Astrocyte (in vitro differentiated cells and primary cell): ENCODE measurements at places on chromosomes 1 and 21.
A peak's percentile ranks its signal among the peaks of the same experiment; 100 is the strongest.

- H3K27ac ChIP-seq: no peak overlapping the region
- DNase-seq: no peak
- H3K4me1 ChIP-seq: no peaks in the 10 kb centered on the region
- H3K27me3 ChIP-seq: no peaks in the 10 kb centered on the region
These were observed 41.5 kb downstream of the MORN1 start for GRCh38 chr1:2349806-2350205.

- H3K27ac ChIP-seq: no peak overlapping the region
- DNase-seq: no peak
- H3K36me3 ChIP-seq: peaks cover 4% of the 10 kb centered on the region
- no peaks in the 10 kb centered on the region for H3K4me1 ChIP-seq
These were observed 52.9 kb upstream of the KDM4A start for GRCh38 chr1:43597028-43597427.

- no peaks in the 10 kb centered on the region for H3K27me3 ChIP-seq
- H3K27ac ChIP-seq: no peak overlapping the region
- no peaks in the 10 kb centered on the region for H3K36me3 ChIP-seq
- no peaks in the 10 kb centered on the region for H3K4me1 ChIP-seq
- H3K4me3 ChIP-seq: no peak overlapping the region
- no peak for DNase-seq
These were observed 1809.6 kb downstream of the BRINP3 start for GRCh38 chr1:188668083-188668482.

- no peaks in the 10 kb centered on the region for H3K4me1 ChIP-seq
- H3K4me3 ChIP-seq: no peak overlapping the region
- no peaks in the 10 kb centered on the region for H3K36me3 ChIP-seq
- no peak for DNase-seq
These were observed 67.4 kb upstream of the CTTNBP2NL start for GRCh38 chr1:112328600-112328999.

DNA sequence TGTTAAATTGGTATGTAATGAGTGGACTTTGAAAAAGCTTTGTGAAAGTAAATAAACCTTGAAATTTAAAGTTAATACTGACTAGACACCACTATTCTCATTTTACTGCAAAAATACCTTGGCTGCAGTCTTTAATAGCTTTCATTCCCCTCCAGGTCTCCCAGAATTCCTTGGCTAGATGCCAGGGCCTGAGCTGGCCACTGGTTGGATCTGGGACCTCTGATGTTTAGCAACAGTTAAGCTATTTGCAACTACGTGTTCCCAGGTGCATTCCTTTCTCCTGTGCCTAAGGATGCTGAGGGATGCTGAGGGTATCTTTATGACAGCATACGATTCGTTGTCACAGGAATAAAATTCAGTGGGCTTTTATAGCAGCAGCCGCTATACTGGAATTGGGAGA, 938.7 kb downstream of the TTLL7 start:
- no peak overlapping the region for H3K4me3 ChIP-seq
- DNase-seq: no peak
- H3K4me1 ChIP-seq: no peaks in the 10 kb centered on the region

- no peak overlapping the region for H3K4me3 ChIP-seq
- peaks cover 19% of the 10 kb centered on the region for H3K4me1 ChIP-seq
- DNase-seq: no peak
- H3K36me3 ChIP-seq: no peaks in the 10 kb centered on the region
These were observed 153.4 kb downstream of the PBX1 start for GRCh38 chr1:164712131-164713036.

GRCh38 chr21:32717851-32718316, 9.9 kb downstream of the SYNJ1 start:
- H3K27ac ChIP-seq: no peak overlapping the region
- H3K4me3 ChIP-seq: no peak overlapping the region
- peaks cover 3% of the 10 kb centered on the region for H3K36me3 ChIP-seq
- H3K27me3 ChIP-seq: no peaks in the 10 kb centered on the region

- no peaks in the 10 kb centered on the region for H3K27me3 ChIP-seq
- H3K27ac ChIP-seq: peak overlapping the region; percentile 53
- H3K36me3 ChIP-seq: no peaks in the 10 kb centered on the region
- peaks cover 44% of the 10 kb centered on the region for H3K4me1 ChIP-seq
These were observed 10.0 kb upstream of the FAAP20 start for GRCh38 chr1:2204415-2205190.

DNA sequence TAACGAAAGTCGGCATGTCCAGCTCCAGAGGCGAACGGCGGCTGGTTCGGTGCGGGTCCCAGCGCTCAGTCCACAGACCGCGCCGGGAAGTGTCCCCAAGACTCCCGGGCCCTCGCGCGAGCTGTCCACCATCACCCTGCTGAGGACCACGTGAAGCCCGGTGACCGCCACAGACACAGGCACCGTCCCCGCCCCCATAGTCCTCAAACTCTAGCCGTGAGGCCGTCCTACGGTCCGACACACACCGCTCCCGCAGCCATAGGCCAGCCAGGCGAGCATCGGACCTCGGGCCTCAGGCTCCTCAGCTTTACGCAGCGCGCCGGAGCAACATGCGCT, 535 bp downstream of the SETD4 start:
- peak overlapping the region; percentile 79 for H3K27ac ChIP-seq
- peaks cover 3% of the 10 kb centered on the region for H3K4me1 ChIP-seq
- H3K27me3 ChIP-seq: no peaks in the 10 kb centered on the region
- H3K36me3 ChIP-seq: peaks cover 25% of the 10 kb centered on the region

DNA sequence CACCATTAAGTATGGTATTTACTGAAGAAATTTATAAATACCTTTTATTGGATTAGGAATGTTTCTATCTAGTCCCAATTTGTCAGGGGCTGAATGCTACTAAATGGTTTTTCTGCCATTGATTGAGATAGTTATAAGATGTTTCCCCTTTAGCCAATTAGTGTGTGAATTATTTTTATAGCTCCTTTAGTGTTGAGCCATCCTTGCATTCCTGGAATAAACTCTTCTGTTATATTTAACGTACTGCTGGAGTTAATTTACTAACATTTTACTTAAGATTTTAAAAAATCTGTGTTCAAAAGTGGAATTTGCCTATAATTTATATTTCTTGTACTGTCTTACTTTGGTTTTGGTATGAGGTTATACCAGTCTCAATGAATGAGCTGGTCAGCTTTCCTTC, 25.4 kb upstream of the LRRC3 start:
- no peak overlapping the region for H3K4me3 ChIP-seq
- H3K27me3 ChIP-seq: no peaks in the 10 kb centered on the region
- DNase-seq: no peak
- no peak overlapping the region for H3K27ac ChIP-seq
- H3K4me1 ChIP-seq: no peaks in the 10 kb centered on the region

DNA sequence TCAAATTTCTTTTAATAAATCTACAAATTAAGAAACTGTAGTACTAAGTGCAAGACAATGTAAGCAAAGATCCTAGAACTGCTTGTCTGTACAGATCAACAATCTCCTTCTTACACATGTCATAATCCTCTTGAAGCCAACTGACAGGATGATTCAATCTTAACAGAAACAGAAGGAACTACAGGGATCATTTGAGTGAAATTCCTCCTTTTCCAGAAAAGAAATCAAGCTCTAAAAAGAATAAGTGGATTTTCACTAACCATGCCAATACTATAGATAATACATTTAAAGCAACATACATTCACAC, 53.2 kb downstream of the RAB3GAP2 start:
- no peaks in the 10 kb centered on the region for H3K4me1 ChIP-seq
- no peak for DNase-seq
- H3K4me3 ChIP-seq: no peak overlapping the region
- no peak overlapping the region for H3K27ac ChIP-seq
- no peaks in the 10 kb centered on the region for H3K27me3 ChIP-seq
- H3K36me3 ChIP-seq: no peaks in the 10 kb centered on the region

DNA sequence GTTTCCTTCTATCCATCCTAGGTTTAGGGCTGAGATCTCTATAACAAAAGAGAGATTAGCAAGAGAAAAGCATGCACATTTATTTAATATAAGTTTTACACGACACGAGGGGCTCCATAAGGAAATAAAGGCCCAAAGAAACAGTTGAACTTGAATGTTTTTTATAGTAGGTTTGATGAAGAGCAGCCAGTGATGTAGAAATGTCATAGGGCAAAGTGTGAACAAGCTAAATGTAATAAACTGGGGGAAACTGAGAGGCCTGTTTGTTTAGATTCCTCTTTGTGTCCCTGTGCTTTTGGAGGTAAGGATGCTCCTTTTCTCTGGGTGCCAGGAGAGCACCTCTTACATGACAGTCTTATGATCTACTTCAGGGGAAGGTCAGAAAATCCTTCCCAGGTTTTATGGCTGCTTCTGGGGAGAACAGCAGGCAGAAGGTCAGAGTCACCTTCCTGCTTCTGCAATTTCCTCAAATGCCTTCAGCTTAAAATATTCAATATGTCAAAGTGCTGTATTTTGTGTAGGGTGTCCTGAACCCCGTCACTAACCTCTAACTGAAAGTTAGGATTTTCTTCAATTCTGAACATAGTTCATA, 9.5 kb upstream of the HORMAD1 start:
- no peak for DNase-seq
- H3K4me3 ChIP-seq: no peak overlapping the region
- H3K27ac ChIP-seq: no peak overlapping the region
- H3K27me3 ChIP-seq: no peaks in the 10 kb centered on the region
- H3K4me1 ChIP-seq: no peaks in the 10 kb centered on the region

- H3K4me3 ChIP-seq: no peak overlapping the region
- H3K27ac ChIP-seq: no peak overlapping the region
- H3K4me1 ChIP-seq: peaks cover 3% of the 10 kb centered on the region
- peaks cover 3% of the 10 kb centered on the region for H3K36me3 ChIP-seq
- H3K27me3 ChIP-seq: no peaks in the 10 kb centered on the region
These were observed 40.8 kb downstream of the CBS start for GRCh38 chr21:43034826-43035225.

GRCh38 chr1:109167001-109167506, 46.7 kb upstream of the SARS1 start:
- H3K27ac ChIP-seq: no peak overlapping the region
- no peaks in the 10 kb centered on the region for H3K36me3 ChIP-seq
- DNase-seq: peak; percentile 49
- H3K27me3 ChIP-seq: no peaks in the 10 kb centered on the region
- no peak overlapping the region for H3K4me3 ChIP-seq

DNA sequence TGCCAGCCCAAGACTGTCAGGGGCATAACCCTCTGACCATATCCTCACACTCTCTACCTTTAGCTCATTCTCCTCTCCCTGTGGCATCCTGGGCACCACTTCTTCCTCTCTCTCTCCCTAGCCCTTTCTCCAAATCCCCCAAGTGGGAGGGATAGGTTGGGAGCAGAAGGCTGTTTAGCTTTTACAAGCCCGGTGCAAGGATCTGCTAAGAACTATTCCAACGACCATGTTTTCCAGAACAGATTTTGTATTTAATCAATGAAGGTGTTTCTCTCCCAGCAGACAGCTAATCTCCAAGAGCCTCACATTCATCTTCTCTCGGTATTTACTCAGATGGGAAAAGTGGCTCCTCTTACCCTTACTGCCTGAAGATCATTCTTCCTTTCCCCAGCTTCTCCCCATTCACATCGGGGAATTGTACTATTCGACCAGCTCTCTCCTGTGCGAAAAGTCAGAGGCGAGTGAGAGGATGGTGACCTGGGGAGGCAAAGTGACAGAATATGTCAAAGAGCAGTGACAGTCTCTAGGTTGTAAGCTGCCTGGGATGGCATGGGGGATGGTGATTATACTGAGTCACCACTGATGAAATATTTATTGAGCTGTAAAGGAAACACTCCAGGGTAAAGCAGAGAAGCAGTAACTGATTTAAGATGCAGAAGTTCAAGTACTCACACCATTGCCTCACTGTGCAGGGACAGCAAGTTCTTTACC, 47.0 kb upstream of the RBM15 start:
- no peak overlapping the region for H3K4me3 ChIP-seq
- peaks cover 3% of the 10 kb centered on the region for H3K27me3 ChIP-seq

- DNase-seq: peak; percentile 14
- peaks cover 13% of the 10 kb centered on the region for H3K36me3 ChIP-seq
- H3K4me1 ChIP-seq: peaks cover 12% of the 10 kb centered on the region
- H3K27ac ChIP-seq: peak overlapping the region; percentile 92
- no peaks in the 10 kb centered on the region for H3K27me3 ChIP-seq
These were observed 733 bp downstream of the TMEM35B start for GRCh38 chr1:34984435-34984792.

- H3K27me3 ChIP-seq: no peaks in the 10 kb centered on the region
- H3K4me1 ChIP-seq: peaks cover 17% of the 10 kb centered on the region
- DNase-seq: no peak
- no peaks in the 10 kb centered on the region for H3K36me3 ChIP-seq
- H3K27ac ChIP-seq: no peak overlapping the region
These were observed 40.7 kb downstream of the PEX14 start for GRCh38 chr1:10515301-10515975.

- H3K4me3 ChIP-seq: no peak overlapping the region
- no peaks in the 10 kb centered on the region for H3K27me3 ChIP-seq
- H3K36me3 ChIP-seq: no peaks in the 10 kb centered on the region
- H3K4me1 ChIP-seq: no peaks in the 10 kb centered on the region
These were observed 865.1 kb upstream of the TMPRSS15 start for GRCh38 chr21:19268686-19269085.

DNA sequence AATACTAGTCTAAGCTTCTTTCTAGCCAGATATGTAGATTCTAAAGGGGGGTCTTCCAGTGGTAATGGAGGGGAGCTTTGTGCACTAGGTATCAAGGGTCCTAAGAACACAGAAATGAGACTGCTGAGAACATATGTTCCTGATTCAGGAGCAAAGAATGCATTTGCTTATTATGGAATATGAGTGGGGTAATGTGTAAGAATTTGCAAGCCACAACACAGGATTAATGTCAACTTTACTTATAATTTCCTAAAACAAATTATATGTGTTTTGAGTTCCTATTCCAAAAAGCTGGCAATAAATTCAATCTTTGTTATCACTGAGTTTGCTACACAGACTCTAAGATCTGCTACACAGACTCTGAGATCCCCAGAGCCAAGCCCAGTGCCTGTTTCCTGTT, 357.0 kb upstream of the PTBP2 start:
- H3K4me3 ChIP-seq: no peak overlapping the region
- H3K4me1 ChIP-seq: peaks cover 51% of the 10 kb centered on the region
- peak overlapping the region; percentile 39 for H3K27ac ChIP-seq

DNA sequence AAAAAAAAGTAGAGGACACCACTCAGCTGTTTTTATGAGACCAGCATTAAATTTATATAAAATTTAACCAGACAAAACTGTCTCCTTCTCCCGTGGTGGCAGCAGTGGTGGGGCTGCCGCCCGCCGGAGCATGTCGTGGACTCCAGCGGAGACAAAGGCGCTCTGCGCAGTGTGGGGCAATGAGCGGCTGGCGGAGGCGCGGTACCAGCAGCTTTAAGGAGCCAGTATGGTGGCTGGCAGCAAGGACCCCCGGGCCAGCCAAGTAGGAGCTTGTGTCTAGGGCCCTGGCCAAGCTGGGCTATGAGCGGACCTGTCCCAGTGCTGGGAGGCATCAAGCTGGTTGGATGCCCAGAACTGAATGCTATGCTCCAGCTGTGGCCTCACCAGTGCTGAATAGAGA, 2102.9 kb downstream of the NCAM2 start:
- no peaks in the 10 kb centered on the region for H3K27me3 ChIP-seq
- H3K27ac ChIP-seq: no peak overlapping the region
- DNase-seq: no peak
- no peak overlapping the region for H3K4me3 ChIP-seq

GRCh38 chr1:16248007-16248436, 11.0 kb upstream of the CPLANE2 start:
- H3K4me1 ChIP-seq: peaks cover 20% of the 10 kb centered on the region
- H3K36me3 ChIP-seq: peaks cover 22% of the 10 kb centered on the region
- no peaks in the 10 kb centered on the region for H3K27me3 ChIP-seq
- H3K4me3 ChIP-seq: no peak overlapping the region
- DNase-seq: no peak
